ENCODE measurements at places on chromosomes 11 and 22.

GRCh38 chr11:106939157-106939556, 79.1 kb downstream of the GUCY1A2 start:
- no peak for DNase-seq

GRCh38 chr22:22609291-22609690, 35.1 kb upstream of the GGTLC2 start:
- DNase-seq: peak; percentile 14

DNA sequence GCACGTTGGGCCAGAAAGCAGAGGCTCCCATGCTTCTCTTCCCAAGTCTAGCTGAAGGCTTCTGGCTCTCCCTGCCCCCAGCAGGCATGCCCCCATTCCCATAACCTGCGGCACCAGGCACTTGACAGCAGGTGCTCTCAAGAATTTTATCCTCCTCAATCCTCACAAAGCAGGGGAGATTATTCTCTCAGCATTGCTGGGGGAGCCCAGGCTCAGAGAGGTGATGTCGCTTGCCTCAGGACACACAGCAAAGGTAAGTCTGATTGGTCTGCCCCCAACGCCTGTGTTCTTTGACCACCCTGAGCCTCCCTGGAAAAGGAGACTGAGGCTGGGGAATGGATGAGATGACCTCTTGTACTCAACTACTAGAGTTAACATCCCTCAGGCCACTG, 4.8 kb downstream of the TST start:
- DNase-seq: no peak

DNA sequence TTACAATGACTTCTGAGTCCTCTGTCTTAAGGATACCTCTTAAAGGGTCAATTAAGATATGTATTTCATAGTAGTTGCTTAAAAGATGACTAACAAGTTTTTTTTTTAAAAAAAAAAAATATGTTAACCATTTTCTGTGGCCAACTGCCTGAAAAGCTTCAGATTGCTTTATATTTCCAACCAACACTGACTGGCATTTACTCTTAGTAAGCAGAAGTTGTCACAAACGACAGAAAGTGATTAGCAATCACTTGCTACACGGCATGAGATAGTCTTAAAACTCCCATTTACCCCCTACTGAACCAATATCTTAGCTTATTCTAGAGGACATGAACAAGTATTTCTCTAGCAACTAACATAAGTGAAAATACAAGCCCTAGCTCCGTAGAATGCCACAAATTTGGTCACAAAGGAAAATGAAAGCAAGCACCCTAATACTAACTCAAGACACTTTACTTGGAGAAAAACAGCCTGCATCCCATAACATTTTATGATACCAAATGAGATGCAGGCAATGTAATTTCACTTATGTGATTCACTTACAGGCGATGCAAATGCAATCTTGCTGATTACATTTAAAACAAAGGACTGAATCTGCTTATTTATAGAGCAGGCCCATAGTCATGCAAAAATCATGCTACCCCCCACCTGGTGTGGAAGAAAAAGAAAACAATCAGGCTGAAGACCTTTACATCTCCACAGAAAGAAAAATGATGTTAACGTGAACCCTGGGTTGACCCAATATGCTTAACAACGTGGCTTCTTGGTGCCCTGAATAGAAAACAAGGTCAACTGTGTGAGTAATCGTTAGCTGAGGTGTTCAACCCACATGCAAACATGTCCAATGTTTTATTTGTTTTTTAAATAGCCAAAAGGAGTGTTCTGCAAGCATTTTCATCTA, 25.7 kb downstream of the MPPED2 start:
- no peak for DNase-seq

DNA sequence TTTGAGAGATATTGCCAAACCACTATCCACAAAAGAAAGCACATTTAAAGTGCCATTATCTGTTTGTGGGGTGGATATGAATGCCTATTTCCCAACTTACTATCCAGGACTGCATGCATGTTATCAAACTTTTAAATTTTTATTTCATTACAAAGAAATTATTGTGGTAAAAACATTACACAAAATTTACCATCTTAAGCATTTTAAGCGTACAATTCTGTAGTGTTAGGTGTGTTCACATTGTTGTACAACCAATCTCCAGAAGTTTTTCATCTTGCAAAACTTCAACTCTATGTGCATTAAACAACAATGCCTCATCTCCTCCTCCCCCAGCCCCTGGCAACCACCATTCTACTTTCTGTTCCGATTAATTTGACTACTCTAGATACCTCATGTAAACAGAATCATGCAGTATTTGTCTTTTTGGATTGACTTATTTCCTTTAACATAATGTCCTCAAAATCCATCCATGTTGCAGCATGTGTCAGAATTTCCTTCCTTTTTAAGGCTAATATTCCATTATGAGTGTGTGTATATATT, 17.6 kb upstream of the CD44 start:
- no peak for DNase-seq

GRCh38 chr11:20093775-20094174, 66.5 kb downstream of the DBX1 start:
- DNase-seq: no peak

DNA sequence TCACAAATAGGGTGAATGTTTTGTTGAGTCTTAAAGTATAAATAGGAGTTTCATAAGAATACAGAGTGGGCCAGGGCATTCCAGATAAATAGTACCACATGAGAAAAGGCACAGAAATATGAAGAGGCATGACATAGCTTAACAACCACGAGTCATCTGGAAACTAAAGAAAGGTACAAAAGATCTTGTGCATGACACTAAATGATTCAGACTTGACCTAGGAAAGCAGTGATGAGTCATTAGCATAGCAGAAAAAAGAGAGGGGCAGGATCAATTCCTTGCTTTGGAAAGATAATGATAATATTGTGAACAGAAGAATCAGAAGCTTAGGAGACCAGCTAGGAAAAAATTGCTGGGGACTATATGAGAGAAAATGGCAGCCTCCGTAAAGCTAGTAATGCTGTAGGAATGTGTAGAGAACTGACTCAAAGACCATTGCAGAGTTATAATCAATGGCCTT, 47.6 kb upstream of the FIBIN start:
- no peak for DNase-seq

DNA sequence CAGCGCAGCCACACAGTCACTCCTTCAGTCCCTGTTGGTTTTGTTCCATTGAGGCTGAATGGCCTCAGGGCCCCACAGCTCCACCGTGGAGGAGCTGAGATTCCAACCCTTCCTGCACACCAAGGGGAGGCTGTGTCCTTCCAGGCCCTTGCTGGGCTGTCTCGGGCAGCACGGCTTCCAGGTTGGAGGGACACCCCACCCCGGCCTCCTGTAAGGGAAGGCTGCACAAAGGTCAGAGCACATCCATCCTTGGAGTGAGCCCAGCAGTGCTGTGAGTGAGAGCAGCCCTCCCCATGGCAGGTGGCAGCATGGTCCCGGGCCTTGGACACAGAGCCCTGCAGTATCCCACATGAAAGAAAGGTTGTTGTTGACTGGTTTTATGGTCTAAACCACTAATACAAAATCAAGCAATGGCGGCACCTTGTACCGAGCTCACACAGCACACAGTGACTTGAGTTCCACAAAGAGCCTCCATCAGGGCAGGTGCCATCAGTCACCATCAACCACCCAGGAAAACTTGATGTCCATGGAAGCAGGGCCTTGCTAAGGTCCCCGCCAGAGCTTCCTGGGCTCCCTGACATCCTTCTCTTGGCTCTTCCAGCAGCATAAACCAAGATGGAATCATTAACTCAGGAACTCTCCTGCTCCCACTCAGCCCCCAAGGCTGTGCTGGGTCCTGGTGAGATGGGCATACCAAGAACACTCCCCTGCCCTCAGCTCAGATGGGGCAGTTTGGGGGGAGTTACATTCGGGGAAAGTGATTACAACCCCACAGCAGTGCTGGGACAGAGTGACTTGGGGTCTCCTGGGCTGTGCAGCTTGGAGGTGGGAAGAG, 1500.4 kb downstream of the TBC1D22A start:
- DNase-seq: no peak

GRCh38 chr11:112206071-112206470, 20.2 kb upstream of the PTS start:
- DNase-seq: no peak

GRCh38 chr11:64629796-64630562, 39.0 kb downstream of the SLC22A12 start:
- DNase-seq: peak; percentile 77

- DNase-seq: no peak
Measured at GRCh38 chr22:28096161-28096560, 177.1 kb upstream of the PITPNB start.

DNA sequence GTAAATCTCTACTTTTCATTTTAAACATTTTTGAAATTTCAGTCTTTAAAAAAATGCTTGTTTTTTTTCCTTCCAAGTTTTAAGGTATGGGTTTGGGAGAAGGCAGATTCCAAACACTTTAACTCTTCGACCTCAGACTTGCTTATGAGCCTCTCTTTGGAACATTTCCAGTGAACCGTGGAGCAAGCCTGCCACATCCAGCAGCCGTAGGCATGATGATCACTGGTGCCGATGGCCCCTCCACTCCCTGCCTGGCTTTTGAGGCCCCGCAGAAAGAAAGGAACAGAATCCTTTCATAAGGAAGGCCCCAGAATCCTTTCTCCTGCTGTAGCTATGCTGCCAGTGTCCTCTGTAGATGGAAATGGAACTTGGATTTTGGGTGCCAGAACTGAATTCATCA, 50.7 kb downstream of the BMAL1 start:
- no peak for DNase-seq

DNA sequence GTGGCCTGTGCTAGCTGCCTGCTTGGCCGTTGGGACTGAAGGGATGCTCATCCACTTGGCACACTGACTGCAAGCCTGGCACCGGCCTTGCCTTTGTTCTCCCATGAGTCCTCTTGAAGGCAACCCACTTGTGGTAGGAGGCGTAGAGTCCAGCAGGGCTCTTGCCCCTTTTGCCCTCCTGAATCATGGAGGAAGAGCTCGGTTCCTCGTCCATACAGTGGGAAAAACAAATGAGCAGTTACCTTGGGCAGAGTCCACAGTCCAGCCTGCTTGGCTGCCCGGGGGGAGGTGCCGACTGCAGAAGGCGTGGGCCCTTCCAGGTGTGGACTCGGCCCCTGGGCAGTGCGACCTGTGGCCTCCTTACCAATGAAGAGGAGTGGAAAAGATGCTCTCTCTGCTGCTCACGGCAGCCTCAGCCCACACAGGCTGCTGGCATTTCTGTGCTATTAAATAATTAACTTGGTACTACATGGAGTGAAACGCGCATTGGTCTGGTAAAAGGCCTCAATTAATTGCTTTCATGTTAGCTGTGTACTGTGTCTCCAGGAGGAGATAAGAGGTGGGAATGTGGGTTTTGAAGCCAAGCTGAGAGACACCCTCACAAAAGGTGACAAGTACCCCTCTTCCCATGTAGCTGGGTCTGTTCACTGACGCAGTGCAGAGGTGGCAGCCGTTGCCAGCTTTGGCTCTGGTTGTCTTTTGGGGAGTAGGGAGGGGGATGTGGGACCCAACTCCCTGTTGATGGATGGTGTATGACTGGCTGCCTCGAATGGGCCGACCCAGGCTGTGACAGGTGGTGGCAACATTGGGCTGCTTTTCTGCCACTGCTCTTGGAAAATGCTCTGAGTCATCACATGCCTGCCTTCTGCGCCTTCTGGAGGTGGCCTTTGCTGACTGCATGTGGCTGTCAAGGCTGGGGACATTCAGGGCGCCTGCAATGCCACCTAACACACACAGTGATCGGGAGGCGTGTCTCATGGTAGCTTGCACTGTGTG, 26.8 kb upstream of the B3GAT1 start:
- DNase-seq: no peak

DNA sequence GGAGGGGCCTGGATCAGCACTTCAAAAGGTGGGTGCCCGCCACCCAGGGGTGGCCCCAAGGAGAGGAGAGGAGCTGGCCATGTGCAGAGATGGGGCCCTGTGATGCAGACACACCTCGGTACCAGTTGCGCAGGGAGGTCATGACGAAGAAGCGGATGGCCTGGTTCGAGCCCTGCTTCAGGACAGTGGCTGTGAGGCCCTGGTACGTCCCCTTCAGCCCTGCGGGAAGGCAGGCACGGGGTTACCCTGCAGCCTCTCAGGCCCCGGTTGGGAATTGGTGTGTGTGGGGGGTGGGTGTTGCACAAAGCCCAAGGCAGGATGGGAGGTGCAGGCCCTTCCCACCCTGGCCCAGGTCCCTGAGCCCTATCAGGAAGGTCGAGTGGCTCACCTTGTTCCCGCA, 1.8 kb downstream of the SLC25A1 start:
- DNase-seq: no peak

DNA sequence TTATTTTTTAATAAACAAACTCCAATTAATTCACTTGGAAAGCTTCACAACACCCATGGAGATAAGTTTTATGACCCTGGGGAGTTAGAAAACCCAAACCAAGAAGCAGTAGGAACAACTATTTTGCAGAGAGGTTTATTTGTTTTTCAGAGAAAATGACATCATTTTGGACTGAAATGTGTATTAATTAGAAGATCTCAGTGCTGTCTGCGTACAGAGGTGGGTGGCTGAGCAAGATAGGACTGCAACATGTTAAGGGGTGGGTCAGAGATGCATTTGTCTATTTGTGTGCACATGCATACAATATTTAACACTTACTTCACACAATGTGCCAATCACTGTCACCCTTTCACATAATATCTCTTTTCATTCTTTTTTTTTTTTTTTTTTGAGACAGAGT, 1.1 kb downstream of the SCGB1A1 start:
- DNase-seq: no peak

DNA sequence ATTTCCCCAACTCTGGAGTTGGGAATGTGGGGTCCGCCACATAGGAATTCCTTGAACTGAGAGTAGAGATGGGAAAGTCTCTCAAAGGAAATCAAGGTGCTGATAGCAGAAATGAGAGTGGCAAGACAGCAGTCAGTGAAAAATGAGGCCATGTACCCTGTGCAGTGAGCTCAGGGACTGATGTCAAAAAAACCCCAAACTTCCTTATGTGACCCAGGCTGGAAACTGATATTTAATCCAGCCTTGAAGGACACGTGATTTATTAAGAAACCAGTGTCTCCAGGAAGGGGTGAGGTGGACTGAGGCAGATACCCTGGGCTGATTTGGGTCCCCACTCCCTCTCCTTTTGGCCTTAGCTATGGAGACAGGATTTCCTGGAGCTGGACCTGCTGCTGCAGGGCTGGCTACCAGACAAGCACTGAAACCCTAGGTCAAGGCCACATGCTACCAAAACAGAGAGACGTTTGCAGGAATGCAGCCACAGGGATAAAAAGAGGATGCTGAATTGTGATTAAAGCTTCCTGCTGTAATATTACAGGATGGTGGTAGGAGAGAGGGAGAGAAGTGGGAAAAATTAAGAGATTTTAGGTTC, 25.3 kb upstream of the FCHSD2 start:
- DNase-seq: no peak

- no peak for DNase-seq
Measured at GRCh38 chr11:73939096-73939495, 11.7 kb upstream of the DNAJB13 start.
